NCI-H1092 (cell line): ENCODE measurements at places on chromosomes 5 and 9.

GRCh38 chr9:4746278-4747030 is 5.5 kb upstream of the AK3 start:
- DNase-seq, result no peak

- DNase-seq, result peak; percentile 62
Measured at GRCh38 chr9:37675661-37676060, 24.9 kb downstream of the FRMPD1 start.

- no peak for DNase-seq
Measured at GRCh38 chr9:85020791-85021190, 351.3 kb downstream of the NTRK2 start.

- DNase-seq, result no peak
Measured at GRCh38 chr5:156815988-156816599, 34.0 kb upstream of the PPP1R2B start.

GRCh38 chr9:29958469-29958868 is 2385.2 kb upstream of the C9orf72 start:
- DNase-seq, result no peak

GRCh38 chr5:107874795-107875194 is 204.1 kb upstream of the EFNA5 start:
- DNase-seq, result no peak

DNA sequence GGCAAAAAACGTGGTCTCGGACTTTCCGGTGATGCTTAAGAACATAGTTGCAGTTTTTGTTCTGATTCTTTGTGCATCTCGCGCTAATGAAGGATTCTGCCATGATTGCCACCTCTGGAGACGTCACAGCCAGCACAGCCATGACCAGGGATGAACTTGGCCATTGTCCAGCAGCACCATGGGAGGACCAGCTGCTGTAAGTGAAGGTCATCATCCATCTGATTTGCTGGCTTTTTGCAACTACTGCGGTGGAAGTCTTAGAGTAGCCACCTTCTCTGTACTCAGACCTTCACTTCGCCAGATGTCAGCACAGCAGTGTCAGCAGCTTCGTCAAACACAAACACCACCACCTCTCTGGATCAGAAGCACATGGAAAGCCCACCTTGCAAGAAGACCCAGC is 45.7 kb downstream of the NSUN2 start:
- no peak for DNase-seq

DNA sequence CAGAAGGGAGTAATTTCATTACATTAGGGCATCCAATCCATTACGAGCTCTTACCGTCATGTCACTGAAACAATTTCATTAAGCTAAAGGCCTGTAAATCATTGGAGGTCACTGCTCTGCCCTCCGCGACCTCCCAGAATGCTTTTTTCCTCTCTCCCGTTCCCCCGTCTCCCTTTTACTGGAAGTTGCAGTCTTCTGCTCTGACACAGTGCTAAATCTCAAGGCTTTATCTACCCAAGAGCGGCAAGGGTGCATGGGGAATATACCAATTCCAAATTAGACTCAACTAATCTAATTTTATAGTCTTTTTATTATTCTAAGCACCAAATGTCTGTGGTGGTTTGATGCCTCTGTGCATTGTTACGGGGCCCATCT is 265.7 kb upstream of the PANK3 start:
- DNase-seq, result no peak

- no peak for DNase-seq
Measured at GRCh38 chr5:122978644-122979297, 57.8 kb downstream of the PPIC start.

DNA sequence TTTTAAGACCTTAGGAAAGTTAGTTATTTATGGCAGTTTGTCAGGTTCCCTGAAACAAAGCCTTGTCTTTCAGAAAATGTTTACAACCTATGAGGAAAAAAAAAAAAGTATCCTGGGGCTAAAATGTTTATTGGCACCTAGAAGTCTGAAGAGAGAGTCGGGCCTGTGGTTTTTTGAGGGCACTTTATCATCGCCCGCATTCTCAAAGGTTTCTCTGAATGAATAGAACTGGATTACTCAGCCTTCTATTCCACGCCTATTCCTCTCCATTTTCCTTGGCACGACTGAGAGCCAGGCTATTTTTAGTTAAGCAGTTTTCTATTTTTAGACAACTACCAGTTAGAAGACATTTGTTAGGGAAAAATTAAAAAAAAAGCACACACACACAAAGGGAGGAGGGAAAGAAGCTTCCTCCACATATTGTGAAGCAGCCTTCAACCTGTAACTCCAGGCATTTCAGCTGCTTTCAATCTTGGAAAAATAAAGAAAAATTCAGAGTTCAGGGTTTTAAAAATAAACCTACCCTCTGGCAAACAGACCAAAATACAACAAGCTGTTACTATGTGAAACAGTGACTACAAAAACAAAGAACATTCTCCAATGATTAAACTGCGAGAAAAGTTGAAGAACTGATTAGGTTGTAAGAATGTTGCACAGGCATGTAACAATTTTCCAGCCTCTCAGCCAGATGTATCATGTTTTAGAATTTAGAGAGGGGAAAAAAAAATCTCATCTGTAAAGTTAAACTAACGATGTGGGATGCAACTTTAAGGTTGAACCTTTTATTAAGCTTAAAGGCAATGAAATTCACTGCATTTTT is 97.0 kb downstream of the MEF2C start:
- no peak for DNase-seq

- no peak for DNase-seq
Measured at GRCh38 chr5:160692271-160692670, 159.7 kb downstream of the ATP10B start.

GRCh38 chr5:147601652-147602051 is 91.8 kb upstream of the DPYSL3 start:
- no peak for DNase-seq

- no peak for DNase-seq
Measured at GRCh38 chr5:181198905-181199519, 6.0 kb downstream of the TRIM7 start.

- DNase-seq, result no peak
Measured at GRCh38 chr9:126453156-126453963, 126.7 kb downstream of the MVB12B start.

- DNase-seq, result no peak
Measured at GRCh38 chr5:158468444-158468843, 609.5 kb upstream of the CLINT1 start.

DNA sequence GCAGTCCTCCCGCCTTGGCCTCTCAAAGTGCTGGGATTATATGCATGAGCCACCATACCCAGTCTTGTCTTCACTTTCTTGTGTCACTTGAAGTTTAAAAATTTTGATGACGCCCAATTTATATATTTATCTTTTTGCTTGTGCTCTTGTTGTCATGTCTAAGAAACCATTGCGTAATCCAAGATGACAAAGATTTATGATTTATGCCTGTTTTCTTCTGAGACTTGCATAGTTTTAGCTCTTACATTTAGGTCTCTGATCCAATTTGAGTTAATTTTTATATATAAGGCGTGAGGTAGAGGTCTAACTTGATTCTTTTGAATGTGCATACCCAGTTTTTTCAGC is 18.6 kb downstream of the ANKHD1 start:
- no peak for DNase-seq

DNA sequence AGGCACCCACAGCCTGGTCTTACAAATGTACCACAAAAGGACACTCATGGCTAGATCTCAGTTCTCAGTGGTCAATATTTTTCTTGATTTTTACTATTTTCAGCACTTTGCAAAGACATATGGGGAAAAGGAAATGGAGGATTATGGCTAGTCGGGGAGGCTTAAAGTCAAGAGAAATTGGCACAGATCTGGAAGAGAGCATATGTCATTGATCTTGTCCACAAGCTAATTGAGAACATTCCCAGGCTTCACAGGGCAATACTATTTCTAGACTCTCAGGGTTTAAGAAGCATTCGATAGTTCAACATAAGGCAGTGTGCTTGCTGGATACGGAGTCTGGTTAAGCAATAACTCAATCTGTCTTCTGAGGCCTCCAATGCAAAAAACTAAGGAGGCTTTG is 285.8 kb downstream of the ZNF608 start:
- DNase-seq, result no peak

- DNase-seq, result no peak
Measured at GRCh38 chr9:31347082-31347617, 1037.3 kb upstream of the ACO1 start.
